Kidney (tissue), 22 donors: ENCODE measurements at places on chromosomes 12 and 14. TPM values are rescaled to one million over a fixed set of nuclear protein-coding genes. Genes with fewer than 3 reads are reported as not detected.

The MYF5 gene
- not detected for total RNA-seq

DNA sequence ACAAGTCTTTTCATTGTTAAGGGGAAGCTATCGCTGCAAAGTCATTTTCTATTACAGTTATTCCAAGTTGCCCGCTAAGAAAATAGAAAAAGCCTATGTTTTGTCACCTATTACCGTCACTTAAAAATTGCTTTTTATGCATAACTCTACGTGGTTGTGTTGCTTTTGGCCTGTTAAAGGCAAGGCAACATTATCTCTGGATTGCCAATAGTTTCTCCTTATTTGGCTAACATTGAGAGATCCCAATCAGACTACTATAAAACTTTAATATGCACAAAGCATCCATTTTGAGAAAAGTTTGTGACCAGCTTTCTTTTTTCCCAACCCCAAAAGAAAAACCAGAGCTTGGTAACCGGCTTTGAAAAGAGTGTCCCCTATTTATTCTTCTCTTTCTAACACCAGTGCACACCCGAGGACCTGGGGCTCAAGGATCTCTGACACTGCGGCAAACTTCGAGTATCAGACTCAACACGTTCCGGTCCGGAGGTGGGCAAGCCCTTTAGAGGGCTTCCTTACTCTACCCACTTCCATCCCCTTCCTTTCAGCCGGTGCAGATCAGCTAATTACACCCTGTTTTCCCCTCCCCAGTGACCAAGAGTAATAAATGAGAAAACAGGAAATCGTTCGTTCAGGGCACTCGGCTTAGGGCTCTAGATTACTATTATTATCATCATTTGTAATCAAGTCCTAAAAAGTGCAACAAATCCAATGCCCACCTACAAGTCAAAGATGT is 1.2 kb downstream of the PPP1R12A start:
- H3K27me3 ChIP-seq, result no peaks in the 10 kb centered on the region
- DNase-seq, result no peak
- H3K4me3 ChIP-seq, result peak overlapping the region; percentile 89
- H3K36me3 ChIP-seq, result no peaks in the 10 kb centered on the region
- peaks cover 19% of the 10 kb centered on the region for H3K4me1 ChIP-seq

GRCh38 chr14:90505531-90505930 is 108.7 kb downstream of the CALM1 start:
- no peak overlapping the region for H3K4me3 ChIP-seq
- no peaks in the 10 kb centered on the region for H3K27me3 ChIP-seq
- H3K4me1 ChIP-seq, result peaks cover 14% of the 10 kb centered on the region

- H3K27ac ChIP-seq, result no peak overlapping the region
- H3K27me3 ChIP-seq, result no peaks in the 10 kb centered on the region
- H3K4me1 ChIP-seq, result no peaks in the 10 kb centered on the region
- H3K4me3 ChIP-seq, result no peak overlapping the region
Observed at GRCh38 chr12:127334365-127334764, 932.6 kb upstream of the TMEM132C start.
